Endothelial cell (in vitro differentiated cells): ENCODE measurements at places on chromosomes 4 and X.
A peak's percentile ranks its signal among the peaks of the same experiment; 100 is the strongest.

GRCh38 chr4:112910109-112910736 is 139.2 kb upstream of the ANK2 start:
- DNase-seq, result no peak

- no peak for DNase-seq
Observed at GRCh38 chrX:112641449-112641848, 38.3 kb downstream of the LHFPL1 start.

DNA sequence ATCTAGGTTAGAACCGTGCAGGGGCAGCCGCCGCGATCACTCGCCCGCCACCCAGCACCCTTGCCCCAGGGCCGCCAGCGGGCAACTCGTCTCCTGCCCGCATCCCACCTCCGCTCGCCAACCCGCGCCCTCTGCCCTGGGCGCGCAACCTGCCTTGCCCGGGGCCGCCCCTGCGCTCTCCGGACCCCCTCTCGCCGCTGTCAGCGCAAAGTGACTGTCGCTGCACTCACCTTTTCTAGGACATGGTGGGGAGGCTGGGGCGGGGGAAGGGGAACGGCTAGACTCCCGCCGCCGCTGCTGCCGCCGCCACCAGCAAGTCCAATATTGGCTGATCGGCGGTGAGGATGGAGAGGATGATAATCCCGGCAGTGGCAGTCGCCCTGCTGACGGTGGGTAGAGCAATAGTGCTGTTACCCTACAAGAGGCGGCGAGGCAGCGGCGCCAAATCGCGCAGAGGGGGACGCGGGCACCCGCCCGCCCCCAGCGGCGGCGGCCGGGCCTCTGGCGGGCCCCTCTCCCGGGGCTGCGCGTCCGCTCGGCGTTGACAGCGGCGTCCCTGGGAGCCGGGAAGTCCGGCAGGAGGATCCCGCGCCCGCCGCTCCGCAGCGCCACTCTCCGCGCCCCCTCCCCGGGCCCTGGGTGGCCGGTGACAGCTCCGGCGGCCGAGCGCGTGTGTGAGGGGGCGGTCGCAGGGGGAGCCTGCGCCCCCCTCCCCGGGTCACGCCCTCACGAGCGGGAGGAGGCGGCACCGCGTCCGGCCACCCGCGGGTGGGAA is 2.3 kb upstream of the NR3C2 start:
- peak; percentile 45 for DNase-seq

- no peak for DNase-seq
Observed at GRCh38 chr4:48509543-48509942, 19.5 kb downstream of the ZAR1 start.

GRCh38 chr4:680928-681645 is 6.7 kb downstream of the MYL5 start:
- DNase-seq, result peak; percentile 57

DNA sequence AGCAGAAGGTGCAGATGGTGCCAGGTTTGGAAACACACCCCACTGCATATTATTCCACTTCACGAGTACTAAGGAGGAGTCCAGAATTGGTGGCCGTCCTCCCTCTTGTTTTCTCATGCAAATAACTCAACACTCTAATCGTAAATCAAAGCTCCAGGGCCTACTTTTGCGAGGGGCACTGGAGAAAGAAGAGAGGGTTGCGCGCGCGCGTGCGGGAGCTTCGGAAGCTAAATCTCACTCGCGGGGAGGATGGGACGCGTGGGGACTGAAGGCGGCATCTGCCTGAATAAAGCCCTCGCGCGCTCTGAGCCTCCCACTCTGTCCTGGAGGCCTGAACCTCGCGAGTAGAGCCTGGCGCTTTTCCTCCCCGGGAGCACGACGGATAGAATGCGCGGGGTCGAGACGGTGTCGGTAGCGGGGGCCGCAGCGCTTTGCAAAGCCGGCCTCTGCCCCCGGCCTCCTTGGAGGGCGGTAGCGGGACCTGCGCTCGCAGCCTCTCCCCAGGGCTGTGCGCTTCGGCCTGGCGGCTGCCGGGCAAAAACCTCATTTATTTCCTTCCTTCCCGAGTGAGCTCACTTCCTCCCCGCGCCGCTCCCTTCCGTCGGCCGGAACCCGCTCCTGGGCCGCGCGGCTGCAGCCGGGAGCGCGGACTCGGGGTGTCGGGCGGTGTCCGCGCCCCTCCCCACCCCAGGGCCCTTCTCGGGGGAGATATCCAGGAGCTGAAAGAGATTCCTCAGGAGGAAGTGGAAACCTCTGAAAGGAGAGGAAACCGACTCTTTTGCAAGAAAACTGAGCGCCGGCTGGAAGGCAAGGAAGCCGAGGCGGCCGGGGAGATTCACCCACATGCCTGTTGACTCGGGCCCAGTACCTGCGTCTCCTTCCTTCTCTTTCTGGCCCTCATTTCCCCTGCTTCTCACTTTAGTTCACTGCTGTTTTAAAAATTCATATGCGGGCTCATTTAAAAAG is 20.7 kb downstream of the HAND2 start:
- no peak for DNase-seq

- DNase-seq, result peak; percentile 57
Observed at GRCh38 chrX:103629318-103630170, 769 bp downstream of the TCEAL1 start.

- DNase-seq, result no peak
Observed at GRCh38 chr4:133270021-133270570, 121.0 kb downstream of the PCDH10 start.

- DNase-seq, result no peak
Observed at GRCh38 chr4:177487977-177488376, 45.7 kb upstream of the AGA start.

DNA sequence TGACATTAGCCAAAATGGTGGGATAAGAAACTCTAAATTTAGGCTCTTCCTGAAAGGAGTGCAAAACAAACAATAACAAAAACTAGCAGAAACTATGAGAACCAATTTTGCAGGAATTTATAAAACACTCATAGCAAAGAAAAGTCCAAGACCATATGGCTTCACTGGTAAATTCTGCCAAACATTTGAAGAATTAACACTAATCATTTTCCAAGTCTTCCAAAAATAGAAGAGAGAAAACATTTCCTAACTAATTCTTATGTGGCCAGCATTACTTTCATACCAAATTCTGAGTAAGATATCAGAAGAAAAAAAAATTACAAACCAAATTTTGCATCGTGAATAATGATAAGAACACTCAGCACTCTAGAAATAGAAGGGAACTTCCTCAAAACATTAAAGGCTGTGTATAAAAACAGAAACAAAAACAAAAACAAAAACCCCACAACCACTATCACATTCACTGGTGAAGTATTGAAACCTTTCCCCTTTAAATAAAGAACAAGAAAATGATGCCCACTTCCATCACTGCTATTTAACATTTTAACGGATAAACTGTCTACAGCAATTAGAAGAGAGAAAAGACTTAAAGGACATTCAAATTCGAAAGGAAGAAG is 524.3 kb upstream of the GALNTL6 start:
- DNase-seq, result no peak

- no peak for DNase-seq
Observed at GRCh38 chrX:80511969-80512760, 91.9 kb downstream of the TENT5D start.

DNA sequence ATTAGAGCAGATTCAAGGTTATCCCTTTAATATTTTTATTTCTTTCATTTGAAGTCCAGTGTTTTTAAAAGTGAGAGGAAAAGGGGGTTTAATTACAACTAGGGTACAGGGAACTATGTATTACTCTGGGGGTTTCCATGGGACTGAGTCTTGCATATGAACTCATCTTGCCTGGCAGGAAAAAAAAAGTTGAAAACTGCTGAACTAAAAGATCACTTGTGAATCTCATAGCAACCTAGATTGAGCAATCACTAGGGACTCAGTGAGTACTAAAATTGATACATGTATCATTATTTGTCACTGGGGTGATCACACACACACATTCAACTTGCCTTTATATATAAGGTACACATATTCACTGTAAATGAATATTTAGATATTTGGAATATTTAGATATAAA is 180.7 kb upstream of the SFRP2 start:
- DNase-seq, result no peak

DNA sequence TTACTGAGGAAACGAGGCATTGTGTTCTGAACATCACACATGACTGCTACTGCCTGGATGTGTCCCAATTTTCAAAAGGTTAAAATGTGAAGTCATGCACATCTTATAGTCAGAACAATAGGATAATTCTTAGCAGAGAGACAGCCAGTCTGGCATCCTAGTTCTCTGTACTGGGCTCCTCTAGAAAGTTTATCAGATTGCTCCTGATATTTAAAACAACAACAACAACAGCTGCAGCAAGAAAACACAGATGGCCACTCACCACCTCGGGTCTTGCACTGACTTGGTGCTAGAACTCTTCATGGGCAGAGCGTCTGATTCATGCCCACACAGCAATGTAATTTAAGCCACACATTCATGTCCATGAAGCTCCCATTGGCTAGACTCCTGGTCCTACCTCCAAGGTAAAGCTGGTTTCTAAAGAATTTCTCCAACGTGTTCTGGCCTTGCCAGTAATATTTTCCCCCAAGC is 33.3 kb upstream of the SLC2A9 start:
- DNase-seq, result no peak

GRCh38 chrX:150478496-150479492 is 89.6 kb upstream of the MTM1 start:
- no peak for DNase-seq
